ENCODE measurements at places on chromosomes 7 and 10.

GRCh38 chr10:44233561-44234482, 151.1 kb downstream of the CXCL12 start:
- DNase-seq, result no peak

DNA sequence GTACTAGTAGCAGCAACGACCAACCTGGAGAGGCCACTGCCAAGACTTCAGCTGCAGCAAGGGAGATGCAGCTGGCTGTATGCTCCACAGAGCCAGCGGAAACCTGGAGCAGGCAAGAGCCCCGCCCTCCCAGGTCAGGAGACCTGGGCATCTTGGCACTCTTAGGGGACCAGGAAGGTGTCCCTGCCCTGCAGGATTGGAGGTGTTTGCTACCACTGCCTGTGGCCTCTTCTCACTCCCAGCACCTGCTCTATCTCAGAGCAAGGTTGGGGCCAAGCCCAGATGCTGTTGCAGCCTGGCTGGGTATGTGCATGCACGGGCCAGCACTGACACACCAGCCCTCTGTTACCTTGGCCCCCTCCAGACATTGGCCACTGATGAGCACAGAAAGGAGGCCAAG, 1512.8 kb downstream of the REEP3 start:
- no peak for DNase-seq

DNA sequence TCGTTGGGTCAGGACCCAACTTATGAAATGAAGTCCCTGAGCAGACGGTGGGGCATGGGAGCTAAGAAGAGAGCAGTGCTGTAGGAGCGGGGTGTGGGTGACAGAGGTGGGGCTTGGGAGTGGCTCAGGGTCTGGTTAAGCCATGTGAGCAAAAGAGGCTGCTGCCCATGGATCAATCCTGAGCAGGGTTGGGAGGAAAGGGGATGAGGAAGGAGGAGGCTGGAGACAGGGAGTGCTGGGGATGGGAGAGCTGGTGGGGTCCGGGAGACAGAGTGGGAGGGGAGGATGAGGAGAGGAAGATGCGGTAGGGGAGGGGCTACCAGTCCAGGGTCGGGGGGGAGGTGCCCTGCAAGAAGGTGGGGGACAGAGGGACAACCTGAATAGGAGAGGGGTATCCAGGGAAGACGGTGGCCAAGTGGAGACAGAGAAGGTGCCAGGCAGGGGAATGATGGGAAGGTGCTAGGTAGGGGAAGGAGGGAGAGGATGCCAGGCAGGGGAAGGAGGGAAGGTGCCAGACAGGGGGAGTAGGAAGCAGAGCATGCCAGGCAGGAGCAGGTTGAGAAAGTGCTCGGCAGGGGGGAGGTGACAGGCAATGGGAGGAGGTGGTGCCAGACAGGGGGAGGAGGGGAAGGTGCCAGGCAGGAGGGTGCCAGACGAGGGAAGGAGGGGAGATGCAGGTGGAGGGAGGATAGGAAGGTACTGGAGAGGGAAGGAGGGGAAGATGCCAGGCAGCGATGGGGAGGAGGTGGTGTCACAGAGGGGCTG, 27.5 kb upstream of the SMARCD3 start:
- no peak for DNase-seq

DNA sequence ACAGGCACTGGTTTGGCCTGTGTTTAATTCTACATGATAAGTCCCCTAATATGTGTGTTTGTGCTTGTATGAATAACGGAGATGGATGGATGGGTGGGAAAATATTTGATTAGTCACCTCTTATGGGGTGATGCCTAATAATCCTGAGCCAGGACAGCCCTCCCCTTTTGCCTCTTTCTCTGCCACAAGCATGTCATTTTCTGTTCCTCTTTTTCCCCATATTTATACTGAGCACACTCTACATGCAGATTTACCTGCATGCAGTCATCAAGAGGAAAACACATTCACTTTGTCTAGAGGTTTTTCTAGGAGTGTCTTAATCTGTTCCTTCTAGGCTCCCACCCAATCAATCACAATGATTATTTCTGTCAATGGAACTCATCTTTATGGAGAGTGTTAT, 111.6 kb upstream of the TBX20 start:
- no peak for DNase-seq

- DNase-seq, result no peak
These were observed 30.4 kb upstream of the CDK13 start for GRCh38 chr7:39919646-39920045.

- no peak for DNase-seq
These were observed 81.3 kb upstream of the RET start for GRCh38 chr10:42995537-42995936.

GRCh38 chr10:124575107-124576035, 113.7 kb downstream of the LHPP start:
- no peak for DNase-seq

DNA sequence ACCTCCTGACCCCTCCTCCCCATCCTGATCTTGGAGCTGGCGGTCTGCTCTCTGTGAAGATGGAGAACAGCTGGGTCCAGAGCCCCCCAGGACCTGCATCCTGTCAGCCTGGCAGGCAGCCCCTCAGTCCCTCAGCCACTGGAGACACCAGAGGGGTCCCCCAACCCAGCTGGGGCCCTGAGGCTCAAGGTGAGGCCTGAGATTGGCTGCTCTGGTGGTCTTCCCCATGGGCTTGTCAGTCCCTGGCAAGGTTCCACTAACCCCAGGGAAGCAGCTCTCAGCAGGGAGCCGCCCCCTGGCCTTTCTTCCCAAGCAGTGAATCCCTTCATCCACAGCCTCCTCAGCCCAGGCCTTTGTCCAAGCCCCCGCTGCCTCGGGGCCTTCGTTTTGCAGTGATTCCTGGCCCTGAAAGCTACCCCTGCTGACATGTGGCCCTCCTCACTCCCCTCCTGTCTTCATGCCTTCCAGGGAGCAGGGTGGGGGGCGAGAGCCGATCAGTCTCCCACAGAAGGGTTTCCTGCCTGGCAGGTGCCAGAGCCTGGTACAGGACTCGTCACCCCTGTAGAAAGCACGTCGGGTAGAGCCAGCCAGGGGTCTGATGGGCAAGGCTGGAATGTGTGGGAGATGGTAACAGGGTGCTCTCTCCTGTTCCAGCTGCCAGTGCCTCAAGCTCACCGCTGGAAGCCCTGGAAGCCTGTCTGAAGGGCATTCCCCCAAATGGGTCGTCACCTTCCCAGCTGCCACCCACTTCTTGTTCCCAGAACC, 48.5 kb downstream of the ZNF467 start:
- no peak for DNase-seq

DNA sequence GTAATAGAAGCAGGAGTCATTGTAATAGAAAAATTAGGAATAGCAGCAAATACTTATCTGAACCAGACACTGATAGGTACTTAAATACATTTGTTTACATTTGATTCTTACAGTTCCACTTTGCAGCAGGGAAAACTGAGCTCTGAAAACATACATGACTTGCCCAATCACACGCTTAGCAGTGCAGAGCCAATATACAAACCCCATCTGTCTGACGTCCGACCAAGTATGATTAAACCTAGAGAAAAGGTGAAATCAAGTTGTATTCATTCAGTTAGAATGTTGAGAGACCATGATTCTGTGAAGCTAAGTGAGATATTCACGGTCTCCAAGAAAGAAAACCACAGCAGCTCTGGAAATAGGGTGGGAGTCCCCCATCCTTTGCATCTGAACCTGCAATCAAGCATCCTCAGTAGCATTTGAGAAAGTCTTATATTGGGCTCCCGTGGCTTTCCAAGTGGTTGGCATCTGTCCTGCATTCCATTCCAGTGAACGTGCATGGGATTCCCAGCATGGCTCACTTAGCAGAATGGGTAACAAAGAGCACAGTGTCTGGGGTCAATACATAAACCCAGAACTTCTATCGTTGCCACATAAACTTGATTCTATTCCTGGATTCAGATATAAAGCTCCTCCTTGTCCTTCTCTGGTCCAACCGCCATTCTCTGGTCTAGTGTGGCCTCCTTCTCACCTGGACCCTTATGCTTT, 148.7 kb upstream of the RSU1 start:
- DNase-seq, result no peak

DNA sequence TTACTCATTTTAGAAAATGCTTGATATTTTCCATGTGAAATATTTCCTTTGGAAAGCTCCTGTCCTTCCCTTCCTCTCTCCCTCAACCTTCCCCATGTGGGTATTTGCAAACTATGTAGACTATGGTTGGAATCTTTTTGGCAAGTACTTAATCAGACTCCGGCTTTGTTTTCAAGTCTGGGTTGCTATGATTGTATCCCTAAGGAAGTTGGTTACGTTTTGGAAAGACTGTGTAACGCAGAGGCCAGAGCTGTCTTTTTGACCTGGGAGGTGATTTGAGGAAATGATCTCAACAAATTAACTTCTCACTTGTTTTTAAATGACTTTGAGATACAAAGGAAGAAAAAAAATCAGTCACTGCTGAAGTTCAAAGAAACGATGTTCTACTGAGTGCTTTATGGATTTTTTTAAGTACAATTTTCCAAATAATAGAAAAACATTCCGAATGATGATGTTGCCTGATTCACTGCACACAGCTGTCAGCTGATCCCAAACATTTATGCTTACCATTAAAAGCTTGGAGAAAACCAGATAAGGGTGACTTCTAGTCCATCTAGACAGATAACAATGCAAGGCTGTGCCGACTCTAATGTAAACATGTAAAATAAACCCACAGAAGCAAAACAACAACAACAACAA, 145.5 kb upstream of the CELF2 start:
- no peak for DNase-seq

GRCh38 chr10:45008524-45009161, 7.9 kb downstream of the ZNF22 start:
- DNase-seq, result no peak
